ENCODE measurements at places on chromosomes 3 and 15.

- no peak for DNase-seq
Observed at GRCh38 chr3:20975188-20975651, 775.8 kb downstream of the ZNF385D start.

GRCh38 chr15:30922480-30923311, 19.0 kb downstream of the FAN1 start:
- DNase-seq, result no peak

DNA sequence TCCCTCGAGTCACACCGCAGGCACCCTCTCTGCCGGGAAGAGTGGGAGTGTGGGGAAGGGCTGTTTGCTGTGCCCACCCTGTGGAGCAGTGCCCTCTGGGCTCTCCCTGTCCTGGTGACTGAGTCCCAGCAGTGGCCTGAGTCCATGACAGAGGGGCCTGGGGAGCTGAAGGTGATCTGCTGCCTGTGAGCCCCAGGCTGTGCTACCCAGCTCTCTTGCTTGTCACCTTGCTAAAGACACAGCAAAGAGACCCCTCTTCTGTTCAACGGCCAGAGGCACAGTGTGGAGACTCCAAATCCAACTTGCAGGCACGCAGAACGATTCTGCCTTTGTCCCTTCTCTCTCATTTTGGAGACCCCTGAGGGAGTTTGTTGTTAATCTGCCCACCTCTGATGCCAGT, 232.6 kb downstream of the OPA1 start:
- no peak for DNase-seq

DNA sequence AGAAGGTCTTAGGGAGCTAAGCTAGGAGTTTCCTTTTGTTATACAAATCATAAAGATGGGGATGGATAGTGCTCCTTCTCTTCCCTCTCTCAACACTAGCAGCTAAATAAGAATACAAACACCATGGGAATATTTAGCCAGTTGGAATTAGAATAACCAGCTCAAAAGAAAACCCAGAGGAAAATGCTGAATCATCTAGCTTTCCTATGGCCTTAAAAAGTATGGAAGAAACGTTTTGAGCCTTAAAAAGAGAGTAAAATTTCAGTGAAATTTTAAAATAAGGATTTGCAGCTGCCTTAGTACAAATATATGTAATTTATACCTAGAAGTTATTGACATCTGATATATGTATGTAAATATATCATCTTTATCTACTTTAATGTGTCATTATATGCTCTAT, 245.8 kb downstream of the STXBP5L start:
- no peak for DNase-seq

DNA sequence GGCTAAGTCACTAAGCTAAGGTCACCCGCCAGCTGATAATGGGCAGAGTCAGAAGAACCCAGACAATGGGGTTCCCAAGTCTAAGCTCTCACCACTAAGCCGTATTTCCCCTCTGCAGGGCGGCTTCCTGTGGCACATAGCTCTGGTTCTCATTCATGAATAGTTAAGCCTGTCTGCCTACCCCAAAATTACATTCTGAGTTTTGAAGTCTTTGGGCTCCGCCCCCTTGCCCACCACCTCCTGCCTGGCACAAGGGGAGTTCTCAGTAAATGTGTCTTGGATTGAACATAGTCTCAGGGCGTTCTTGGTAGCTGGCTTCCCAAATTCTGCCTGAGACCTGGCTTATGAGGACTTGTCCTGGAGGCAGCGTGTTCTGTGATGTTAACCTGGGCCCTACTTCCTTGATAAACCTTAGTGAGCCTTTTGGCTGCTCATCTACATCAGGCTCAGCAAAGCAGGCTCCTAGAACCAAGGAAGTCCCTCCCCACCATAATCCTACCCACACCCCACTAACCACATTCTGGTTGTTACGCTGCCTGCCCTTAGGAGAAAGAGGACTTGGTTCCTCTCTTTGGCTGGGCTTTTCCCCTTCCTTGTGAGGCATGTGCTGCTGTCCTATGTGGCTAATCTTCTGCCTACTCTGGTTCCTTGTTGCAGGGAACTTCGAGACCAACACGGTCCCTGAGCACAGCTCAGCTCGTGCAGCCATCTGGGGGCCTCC, 54.9 kb downstream of the STARD5 start:
- no peak for DNase-seq

DNA sequence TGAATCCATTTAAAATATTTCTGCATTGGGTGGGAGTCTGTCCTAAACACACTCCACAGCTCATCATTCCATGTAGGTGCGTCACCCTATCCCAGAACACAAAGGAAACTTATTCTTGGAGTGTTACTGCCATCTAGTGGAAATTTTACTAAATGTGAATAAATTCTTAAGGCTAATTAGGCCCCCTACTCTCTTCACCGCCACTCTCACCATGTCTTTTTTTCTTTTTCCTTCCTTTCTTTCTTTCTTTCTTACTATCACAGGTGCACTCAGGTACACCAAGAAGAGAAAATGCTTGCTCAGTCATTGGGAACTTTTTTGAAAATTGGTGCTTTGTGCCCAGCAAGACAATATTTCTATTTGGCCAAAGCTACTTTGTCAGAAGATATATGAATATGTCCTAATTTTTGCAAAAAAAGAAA, 26.4 kb upstream of the ATP8B4 start:
- no peak for DNase-seq

GRCh38 chr15:96330064-96330449, 443 bp upstream of the NR2F2 start:
- no peak for DNase-seq

DNA sequence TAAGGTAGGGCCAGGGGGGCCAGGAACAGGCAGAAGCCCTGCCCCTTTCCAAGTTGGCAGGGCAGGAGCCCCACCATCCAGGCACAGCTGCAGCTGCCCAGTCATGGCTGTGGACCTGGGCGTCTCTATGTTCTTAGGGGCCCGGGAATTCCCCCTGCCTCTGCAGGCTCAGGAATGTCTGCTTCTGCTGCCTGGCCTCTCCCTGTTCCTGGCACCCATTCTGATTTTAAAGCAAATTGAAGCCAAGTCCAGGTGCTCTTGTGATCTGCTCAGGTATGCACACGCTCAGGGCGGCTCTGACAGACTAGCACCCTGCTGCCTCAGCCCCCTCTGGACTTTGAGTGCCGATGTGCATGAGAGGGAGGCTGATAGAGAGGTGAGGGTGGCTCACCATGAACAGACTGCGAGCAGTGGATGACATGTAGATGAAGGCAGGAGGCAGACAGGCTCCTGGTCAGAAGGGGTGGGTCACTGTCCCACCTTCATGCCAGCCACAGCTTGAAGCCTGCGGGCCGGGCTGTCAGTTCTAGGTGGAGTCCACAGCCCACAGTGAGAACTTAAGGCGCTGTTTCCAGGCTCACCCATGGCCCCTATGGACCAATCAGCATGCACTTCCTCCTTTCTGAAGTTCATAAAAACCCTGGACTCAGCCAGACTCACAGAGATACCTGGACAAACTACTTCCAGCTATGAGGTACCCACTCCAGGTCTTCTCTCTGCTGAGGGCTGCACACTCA, 747.8 kb upstream of the GBE1 start:
- no peak for DNase-seq

DNA sequence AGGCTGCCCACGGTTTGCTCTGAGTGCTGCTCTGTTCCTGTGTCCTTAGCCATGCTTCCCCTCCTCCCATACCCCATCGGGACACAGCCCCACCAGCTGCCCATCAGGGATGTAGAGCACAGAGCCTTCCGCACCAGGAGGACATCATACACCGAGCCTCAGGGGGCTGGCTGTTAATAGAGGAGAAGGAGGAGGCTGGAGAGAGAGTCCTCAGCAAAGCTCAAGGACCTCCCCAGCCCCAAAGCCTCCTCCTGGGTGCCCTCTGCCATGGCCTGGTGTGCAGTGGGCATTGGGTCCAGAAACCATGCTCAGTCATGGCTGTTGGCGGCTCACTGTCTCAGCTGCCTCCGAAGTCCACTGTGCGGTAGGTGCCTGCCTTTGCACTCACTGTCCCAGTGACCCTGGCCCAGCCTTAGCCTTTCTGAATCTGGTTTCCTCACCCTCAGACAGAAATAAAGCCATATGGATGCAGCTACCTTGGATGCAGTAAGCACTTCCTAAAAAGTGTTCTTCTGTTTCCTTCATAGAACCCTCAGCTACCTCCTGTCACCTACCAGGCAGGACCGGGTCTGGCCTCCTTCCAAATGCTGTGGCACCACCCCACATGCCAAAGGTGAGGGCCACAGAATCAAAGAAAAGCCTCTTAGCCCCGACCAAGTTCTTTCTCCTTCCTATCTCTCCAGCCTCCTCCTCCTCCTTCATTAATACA, 53.9 kb downstream of the ACAD9 start:
- DNase-seq, result peak; percentile 1

DNA sequence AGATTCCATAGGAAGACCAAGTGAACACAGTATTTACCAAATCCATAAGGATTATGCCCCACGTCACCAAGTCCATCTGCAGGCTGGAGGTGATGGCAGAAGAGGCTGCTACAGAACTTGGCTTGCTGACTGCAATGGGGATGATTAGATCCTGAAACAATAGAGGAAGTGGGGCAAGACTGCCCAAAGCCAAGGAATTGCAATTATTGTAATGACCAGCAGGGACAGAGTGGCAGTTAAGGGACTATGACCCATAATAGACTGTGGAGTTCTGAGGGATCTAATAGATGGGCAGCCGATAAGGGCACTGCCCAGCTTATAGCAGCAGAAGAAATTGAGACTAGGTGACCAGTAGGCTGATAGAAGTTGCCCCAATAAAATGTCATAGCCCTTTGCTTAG, 108.4 kb downstream of the MINAR1 start:
- DNase-seq, result no peak

GRCh38 chr3:155302481-155302880, 9.0 kb upstream of the STRIT1 start:
- no peak for DNase-seq

DNA sequence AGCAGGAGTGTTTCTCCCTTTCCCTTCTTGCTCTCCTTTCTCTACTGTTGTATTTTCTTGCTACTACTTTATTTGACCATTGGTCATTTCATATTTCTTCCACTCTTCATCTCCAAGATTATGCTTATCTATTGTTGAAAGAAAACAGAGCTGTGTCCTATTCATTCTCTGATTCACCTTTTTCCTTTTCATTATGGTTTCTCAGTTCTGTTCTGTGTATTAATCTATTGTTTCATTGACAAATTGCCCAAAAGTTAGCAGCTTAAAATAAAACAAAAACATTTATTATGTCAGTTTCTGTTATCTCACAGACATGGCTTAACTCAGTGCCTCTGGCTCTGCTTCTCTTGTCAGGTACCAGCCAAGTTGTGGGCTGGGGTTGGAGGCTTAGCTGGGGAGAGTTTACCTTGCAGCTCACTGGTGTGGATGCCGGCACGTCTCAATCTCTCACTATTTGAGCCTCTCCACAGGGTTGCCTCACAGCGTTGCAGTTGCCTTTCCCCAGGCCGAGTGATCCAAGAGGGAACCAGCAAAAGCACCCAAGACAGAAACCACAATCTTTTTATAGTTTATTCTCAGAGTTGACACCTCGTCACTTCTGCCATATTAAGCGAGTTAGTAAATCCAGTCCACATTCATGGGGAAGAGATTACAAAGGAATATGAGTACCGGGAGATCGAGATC, 36.9 kb upstream of the FILIP1L start:
- DNase-seq, result no peak

GRCh38 chr15:99454941-99455788, 110.6 kb upstream of the MEF2A start:
- peak; percentile 75 for DNase-seq

- no peak for DNase-seq
Observed at GRCh38 chr15:93882141-93882540, 349.2 kb upstream of the MCTP2 start.

DNA sequence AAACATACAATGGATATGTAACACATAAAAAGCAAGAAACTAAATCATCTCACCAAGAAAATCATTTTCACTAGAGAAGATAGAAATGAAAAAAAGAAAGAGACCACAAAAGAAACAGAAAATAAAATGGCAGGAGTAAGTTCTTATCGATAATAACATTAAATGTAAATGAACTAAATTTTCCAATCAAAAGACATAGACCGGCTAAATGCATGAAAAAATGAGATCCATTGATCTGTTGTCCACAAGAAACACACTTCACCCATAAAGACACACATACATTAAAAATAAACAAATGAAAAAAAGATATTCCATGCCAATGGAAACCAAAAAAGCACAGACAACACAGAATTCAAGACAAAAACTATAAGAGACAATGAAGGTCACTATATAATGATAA, 1771.9 kb downstream of the SI start:
- DNase-seq, result no peak

DNA sequence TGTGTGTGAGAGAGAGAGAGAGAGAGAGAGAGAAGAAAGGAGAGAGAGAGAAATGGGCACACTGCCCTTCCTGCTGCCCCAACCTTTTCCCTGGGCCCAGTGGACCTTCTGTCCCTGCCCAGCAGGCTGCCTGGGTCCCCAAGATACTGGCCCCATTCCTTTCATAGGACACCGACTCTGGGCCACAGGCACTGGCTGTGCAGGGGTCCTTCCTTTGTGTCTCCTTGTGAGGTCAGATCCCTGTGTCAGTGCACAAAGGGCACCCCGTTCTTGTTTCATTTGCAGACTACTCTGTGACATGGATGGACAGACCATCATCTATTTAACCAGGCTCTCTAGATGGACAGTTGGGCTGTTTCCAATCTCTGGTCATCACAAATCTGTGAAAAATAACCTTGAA, 21.3 kb upstream of the KLF13 start:
- no peak for DNase-seq

GRCh38 chr3:18557216-18557615, 132.1 kb upstream of the SATB1 start:
- no peak for DNase-seq

DNA sequence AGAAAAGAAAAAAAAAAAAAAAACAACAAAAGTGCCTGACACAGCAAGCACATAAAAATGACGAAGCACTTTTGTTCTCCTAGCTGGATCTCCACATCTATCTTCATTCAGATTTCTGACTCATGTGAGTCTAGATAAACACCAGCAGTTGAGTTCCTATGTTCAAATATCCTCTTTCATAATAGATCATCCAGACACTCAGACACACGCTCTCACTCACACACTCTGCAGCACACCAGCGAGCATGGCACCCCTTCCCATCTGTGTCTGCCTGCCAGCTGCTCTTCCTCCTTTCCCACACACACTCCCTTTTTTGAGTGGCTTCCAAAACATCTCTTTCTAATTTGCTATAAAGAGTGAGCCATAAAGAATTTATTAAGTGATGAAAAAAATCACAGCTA, 19.8 kb upstream of the CELF6 start:
- DNase-seq, result no peak

GRCh38 chr3:171088964-171089754, 62.6 kb upstream of the SLC2A2 start:
- DNase-seq, result no peak

GRCh38 chr3:154932633-154933032, 147.5 kb upstream of the MME start:
- no peak for DNase-seq

All from WERI-Rb-1 (cell line).